ENCODE measurements at places on chromosomes 12 and 14.
A peak's percentile ranks its signal among the peaks of the same experiment; 100 is the strongest.

GRCh38 chr14:37090026-37090425 lies 82.4 kb downstream of the SLC25A21 start:
- DNase-seq, result no peak

DNA sequence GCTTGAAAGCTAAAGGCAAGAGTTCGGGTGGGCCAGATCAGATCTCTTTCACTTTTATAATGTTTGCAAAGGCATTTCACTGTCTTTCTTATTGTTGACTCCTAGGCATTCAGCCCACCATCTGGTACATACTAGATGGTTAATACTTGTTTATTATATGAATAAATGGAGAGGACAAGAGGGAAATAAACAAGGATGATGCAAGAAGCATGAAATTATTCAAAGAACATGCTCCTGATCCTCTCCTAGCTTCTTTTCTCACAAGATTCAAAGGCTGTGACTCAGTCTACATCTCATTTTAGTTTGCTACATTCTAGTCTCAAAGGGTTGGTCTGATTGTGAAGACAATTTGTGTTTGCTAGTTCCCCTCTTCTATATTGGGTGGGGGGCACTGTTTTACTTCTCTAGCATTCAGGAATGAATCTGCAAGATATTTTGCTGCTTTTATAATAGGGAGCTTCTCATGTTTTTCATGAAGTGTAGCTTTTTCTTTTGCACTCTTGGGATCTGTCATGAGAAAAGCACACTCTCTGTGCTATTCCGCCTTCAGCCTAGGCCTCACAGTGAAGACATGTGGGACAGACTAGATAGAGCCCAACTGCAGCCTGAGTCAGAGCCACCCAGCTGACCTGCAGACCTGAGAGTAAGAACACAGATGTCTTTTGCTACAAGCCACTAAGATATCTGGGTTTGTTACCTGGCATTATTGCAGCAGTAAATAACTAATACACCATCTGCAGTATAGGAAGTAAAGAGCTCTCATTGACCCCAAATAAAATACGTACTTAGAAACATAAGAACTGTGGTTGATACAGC lies 65.7 kb downstream of the PTHLH start:
- DNase-seq, result no peak

DNA sequence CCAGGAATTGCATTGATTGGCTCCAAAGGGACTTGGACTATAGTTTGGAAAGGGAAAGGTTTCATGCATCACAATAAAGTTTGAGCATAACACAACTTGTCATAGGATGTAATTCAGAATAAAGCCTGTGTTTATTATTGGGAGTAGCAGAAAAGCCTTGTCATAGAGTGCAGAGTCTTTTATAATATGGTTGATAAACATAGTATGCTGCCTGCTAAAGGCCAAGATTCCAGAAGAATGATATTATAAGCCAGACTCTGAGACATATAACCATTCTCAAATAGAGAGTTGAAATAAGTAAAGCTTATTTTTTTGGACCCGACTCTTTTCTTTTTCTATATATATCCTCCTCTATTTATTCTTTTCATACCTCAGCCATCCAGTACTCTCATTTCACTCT lies 207.3 kb downstream of the LRIG3 start:
- DNase-seq, result no peak

DNA sequence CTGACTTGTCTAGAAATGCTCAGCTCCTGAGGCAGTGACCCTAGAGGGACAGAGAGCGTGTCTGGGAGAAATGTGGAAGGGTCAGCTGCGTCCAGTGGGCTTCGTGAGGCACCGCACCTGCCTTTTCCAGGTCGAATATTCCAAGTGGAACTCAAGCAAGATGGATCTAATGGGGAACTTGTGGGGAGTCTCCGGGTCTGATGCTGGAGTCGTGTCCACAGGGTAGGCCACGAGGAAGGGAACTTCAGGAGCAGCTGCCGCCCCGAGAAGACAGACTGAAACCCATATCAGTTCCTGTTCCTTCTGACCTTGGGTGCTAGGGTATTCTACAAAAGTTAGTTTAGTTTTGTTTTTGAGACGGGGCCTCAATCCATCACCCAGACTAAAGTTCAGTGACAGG lies 67.5 kb downstream of the TNFAIP2 start:
- DNase-seq, result no peak

DNA sequence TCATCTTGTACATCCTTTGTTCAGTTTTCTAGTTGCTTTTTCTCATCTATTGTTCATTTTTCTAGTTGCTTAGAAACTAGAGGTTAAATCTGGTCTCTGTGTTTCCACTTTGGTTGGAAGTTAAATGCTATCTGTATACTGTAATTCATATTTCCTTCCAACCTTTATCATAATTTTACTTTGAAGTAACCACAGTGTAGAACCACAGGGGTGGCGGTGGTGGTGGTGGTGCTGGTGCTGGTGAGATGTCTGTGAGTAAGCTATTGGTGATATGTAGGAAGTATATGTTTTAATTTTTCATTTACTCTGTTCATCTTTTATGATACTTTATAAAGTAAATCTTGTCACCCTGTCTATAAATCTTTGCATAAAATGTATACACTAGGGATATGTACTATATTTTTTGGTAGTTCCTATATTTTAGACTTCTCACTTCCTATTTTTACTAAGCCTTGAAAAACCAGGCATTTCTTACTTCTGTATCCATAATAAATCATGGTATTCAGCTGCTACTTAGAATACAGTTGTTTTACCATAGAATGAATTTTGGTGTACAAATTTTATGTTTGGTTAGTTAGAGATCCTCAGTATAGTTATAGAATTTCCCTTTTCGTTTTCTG lies 31.9 kb downstream of the CCDC91 start:
- no peak for DNase-seq

- DNase-seq, result no peak
These were observed 13.0 kb downstream of the TBPL2 start for GRCh38 chr14:55427439-55427838.

DNA sequence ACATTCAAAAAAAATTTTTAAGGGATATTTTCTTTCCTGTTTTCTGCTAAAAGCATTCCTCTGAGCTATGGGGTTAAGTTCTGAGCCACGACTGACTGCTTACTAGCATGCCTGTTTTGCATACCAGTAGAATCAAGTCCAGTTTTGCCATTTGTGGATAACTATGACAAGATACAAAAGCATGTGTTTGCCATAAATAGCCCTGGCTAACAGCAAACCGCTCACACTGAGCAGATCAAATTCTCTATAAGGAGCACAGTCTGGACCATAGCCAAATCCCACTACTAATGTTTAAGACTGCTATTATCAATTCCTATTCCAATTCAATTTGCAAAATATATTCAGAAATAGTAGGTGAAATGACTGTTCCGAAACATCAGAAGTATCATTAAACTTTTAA lies 3.2 kb downstream of the CFL2 start:
- no peak for DNase-seq

- DNase-seq, result no peak
These were observed 15.7 kb downstream of the KCNA5 start for GRCh38 chr12:5059358-5059757.

GRCh38 chr12:106917503-106917902 lies 38.2 kb upstream of the TMEM263 start:
- no peak for DNase-seq

GRCh38 chr12:58919231-58920101 lies 838 bp downstream of the LRIG3 start:
- no peak for DNase-seq

GRCh38 chr14:22225516-22226140 lies 363.4 kb downstream of the DAD1 start:
- DNase-seq, result no peak

- DNase-seq, result no peak
These were observed 9.4 kb upstream of the GPR132 start for GRCh38 chr14:105074601-105075053.

- no peak for DNase-seq
These were observed 50.4 kb downstream of the SLC6A15 start for GRCh38 chr12:84862186-84862585.

- DNase-seq, result no peak
These were observed 84.2 kb downstream of the PIWIL1 start for GRCh38 chr12:130421896-130422295.

GRCh38 chr14:34020014-34020413 lies 69.1 kb upstream of the EGLN3 start:
- DNase-seq, result no peak

DNA sequence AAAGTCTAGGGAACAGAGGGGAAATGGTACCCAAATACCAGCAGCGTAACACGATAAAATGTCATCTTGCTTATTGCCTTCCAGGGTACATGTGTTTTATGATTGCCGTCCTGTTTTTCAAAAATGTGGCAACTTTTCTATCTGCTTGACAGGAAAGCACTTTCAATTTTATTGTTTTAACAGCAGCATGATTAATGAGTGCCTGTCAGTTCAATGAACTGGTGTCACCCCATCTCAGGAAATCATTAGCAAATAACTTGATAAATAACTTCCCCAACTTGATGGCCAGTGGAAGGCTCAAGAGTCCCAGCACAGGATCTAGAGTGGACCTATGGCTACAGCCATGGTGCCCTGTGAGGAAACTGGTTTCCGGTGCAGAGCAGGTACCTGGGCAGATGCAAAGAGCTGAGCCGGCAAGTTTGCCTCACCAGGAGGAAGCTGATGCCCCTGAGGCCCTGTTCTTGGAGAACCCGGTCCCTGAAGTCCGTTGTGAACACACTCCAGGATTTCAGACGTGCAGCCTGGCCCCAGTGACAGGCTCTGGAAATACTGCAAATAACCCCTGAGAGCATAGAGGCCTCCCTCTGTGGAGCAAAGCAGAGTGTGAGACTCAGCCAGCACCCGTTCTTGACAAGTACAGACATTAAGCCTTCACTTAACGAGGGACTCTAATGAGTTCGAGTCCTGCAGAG lies 173.5 kb upstream of the SFSWAP start:
- DNase-seq, result no peak

- DNase-seq, result no peak
These were observed 13.3 kb downstream of the SART3 start for GRCh38 chr12:108547686-108548085.

GRCh38 chr14:78752518-78753188 lies 582.5 kb downstream of the NRXN3 start:
- peak; percentile 14 for DNase-seq

GRCh38 chr14:74109369-74109768 lies 24.6 kb downstream of the LIN52 start:
- no peak for DNase-seq

- DNase-seq, result no peak
These were observed 198.1 kb downstream of the SEC23A start for GRCh38 chr14:38904959-38905358.

GRCh38 chr14:89504602-89505313 lies 87.7 kb upstream of the FOXN3 start:
- no peak for DNase-seq

DNA sequence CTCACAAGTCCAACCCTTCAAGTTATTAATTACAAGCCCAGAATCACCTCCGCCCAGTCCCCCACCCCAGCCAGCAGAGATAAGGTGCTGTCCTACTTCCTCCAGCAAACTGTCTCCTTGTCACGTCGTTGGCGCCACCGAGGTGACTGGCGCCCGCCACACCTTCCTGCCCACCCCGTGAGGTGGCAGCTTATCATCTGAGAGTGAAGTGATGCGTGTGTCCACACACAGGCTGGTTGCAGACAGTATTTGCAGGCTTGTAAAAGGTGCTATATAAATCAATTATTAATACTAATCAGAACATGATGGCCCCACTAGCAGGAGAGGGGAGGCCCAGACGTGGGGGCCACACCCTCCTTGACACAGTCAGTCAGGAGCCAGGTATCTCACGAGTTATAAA lies 786.6 kb upstream of the TBX3 start:
- no peak for DNase-seq

GRCh38 chr12:32809846-32810245 lies 54.1 kb upstream of the YARS2 start:
- DNase-seq, result no peak

- no peak for DNase-seq
These were observed 448.9 kb upstream of the TBX3 start for GRCh38 chr12:115132905-115133304.

DNA sequence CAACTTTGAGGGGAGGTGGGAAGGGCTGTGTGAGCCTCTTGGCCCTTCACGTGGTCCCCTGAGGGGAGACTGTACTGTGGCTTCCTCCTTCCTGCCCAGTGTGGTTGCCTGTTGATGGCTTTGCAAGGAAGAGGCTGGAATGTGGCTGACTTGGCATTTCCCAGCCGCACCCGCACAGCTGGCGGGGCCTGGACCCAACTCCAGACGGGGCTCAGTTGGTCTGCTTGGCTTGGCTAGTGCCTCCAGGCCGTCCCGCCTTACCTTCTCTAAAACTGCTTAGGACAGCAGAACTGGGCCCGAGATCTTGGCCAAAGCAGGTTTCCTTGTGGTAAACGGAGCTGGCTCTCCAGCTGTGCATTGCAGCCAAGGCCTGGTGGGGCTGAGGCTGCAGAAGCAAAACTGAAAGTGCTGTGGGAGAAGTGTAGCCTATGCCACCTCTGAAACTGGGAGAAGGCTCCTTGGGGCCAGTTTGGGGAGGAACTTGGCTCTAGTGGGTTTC lies 139.5 kb downstream of the SMOC1 start:
- DNase-seq, result no peak

GRCh38 chr12:109310247-109311125 lies 1.4 kb upstream of the FOXN4 start:
- DNase-seq, result peak; percentile 69

DNA sequence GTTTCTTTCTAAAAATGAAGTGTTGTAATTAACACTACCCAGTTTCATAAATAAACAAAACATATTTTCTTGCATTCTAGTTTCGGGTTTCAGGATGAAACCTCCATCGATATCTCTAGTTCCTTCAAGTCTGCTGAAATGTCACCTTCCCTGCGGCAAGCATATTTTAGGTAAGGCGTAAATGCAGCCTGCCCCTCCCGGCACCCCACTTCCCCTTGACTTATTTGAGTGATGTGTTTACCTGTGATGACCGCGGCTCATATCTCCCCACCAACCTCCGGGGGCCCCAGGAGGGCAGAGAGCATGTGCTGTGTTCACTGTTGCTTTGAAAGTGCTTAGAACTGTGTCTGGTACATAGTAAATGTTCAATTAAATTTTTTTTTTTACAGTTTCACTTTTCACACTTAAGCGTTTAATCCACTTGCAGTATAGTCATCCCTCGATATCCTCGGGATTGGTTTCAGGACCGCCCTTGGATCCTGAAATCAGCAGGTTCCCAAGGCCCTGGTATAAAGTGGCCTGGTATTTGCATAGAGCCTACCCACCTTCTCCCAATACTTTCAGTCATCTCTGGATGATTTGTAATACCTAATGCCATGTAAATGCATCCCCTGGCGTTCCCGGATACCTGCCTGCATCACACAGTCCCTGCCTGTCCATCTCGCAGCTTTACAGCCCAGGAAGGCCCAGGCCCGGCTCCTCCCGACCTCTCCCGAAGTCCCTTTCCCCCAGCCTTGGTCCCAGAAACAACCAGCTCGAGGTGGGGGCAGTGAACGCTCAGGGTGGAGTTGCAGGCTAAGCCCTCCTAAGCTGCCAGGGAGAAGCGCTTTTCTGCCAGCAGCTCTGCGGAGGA lies 40.2 kb upstream of the FBRSL1 start:
- DNase-seq, result no peak

DNA sequence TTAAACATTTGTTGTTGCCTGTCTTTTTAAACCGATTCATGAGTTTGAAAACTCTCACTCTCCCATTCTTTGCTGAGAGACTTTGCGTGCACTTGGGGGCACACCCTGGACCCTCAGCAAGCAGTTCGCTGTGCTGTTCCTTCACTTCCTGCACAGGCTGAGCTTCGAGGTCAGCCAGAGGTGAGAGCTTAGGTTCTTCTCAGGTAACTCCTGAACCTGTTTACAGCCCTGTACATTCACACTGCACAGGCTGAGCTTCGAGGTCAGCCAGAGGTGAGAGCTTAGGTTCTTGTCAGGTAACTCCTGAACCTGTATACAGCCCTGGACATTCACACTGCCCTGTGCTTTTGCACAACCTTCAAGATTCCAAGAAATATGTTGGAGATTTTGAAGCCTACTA lies 9.8 kb upstream of the CLECL1 start:
- DNase-seq, result no peak

- no peak for DNase-seq
These were observed 2.2 kb downstream of the NELL2 start for GRCh38 chr12:44873898-44874297.
